Thoracic aorta (tissue), 2 donors: ENCODE measurements at places on chromosomes 16 and 17.

GRCh38 chr16:88994695-88995094 is 17.7 kb upstream of the CBFA2T3 start:
- DNase-seq, result no peak

- no peak for DNase-seq
Observed at GRCh38 chr17:72304859-72305258, 184.0 kb downstream of the SOX9 start.

GRCh38 chr16:57957673-57958392 is 13.1 kb downstream of the CNGB1 start:
- no peak for DNase-seq

DNA sequence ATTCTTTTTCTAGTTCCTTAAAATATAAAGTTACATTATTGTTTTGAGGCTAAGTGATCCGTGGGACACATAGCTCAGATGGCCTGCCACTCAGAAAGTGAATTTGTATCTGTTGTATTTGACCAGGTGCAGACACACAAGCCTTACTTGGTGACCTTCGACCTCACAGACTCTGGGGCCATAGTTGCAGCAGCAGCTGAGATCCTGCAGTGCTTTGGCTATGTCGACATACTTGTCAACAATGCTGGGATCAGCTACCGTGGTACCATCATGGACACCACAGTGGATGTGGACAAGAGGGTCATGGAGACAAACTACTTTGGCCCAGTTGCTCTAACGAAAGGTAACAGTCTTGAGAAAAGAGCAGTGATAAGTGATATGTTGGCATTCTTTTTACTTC is 30.5 kb downstream of the TMEM11 start:
- no peak for DNase-seq

DNA sequence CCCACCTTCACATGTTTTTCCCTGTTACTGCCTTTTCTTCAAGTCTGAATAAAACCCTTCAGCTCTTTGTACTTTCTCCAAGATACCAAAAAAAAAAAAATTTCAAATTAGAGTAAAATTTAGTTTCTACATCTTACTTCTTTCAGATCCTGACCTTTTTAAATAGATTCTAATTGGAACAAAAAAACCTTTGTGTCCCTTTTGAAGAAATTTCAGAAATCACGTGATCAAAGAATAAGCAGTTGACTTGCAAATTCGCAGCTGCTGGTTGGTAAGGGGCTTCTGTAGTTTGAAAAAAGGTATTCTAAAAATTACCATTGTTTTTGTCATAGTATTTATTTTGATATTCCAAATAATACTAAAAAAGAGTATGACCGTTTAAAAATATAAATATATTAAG is 71.7 kb downstream of the CDC27 start:
- DNase-seq, result no peak

- no peak for DNase-seq
Observed at GRCh38 chr16:70743791-70744190, 57.2 kb downstream of the VAC14 start.

GRCh38 chr16:71645450-71645849 is 19.5 kb downstream of the MARVELD3 start:
- no peak for DNase-seq

GRCh38 chr16:89779909-89780305 is 36.5 kb downstream of the FANCA start:
- no peak for DNase-seq

DNA sequence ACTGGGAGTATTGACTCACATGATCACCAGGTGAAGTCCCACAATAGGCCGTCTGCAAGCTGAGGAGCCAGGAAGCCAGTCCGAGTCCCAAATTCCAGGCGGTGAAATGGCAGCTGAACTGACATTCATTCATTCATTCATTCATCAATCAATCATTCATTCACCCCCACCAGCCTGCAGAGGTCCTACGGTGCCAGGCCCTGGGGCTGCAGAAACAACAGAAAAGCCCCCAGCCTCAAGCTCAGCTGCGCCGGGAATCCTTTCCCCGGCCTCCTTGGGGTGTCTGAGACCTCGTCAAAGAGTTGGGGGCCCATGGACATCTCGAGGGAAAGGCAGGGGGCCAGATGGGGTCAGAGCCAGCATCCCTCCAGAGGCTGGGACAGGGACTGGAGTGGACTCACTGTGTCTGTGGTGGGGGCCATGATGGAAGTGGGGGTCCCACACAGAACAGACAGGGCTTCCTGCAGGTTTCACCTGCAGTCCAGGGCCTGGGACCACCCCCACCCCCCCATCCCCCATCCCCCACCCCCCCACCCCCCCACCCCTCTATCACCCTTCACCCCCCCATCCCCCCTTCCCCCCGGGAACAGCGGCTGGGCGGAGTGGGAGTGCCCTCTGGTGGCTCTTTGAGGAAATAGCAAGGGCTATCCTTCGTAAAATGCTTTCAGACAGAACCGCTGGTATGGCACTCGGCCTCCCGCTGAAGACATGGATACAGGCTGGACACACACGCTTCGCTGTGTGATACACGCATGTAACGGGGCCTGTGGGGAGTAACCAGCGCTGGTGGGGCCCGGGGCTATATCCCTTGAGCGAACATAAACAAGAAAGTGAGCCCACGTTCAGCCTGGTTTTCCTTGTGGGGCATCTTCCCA is 8.5 kb upstream of the ZC3H18 start:
- no peak for DNase-seq

- no peak for DNase-seq
Observed at GRCh38 chr16:81201267-81201666, 37.2 kb upstream of the BCO1 start.
